ENCODE measurements at places on chromosomes 16 and 17.

DNA sequence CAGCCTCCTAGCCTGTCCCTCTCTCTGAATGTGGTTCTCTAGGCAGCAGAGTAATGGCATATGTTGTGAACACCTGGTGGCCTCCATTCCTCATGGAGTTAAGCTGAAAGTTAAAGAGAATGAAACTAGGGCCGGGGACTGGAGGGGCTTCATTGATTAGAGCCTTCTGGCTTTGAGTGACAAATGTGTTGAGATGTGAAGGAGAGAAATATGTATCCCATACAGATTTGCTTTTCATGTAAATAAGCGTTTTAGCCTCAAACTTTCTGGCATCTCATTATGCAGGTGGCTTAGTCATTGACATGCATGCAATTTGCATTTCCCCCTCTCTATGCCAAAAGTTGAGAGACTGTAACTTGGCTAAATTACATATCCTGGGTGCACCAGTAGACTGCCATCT lies 537.7 kb upstream of the EEF2KMT start:
- no peaks in the 10 kb centered on the region for H3K36me3 ChIP-seq
- H3K4me1 ChIP-seq = no peaks in the 10 kb centered on the region
- H3K4me3 ChIP-seq = no peak overlapping the region

DNA sequence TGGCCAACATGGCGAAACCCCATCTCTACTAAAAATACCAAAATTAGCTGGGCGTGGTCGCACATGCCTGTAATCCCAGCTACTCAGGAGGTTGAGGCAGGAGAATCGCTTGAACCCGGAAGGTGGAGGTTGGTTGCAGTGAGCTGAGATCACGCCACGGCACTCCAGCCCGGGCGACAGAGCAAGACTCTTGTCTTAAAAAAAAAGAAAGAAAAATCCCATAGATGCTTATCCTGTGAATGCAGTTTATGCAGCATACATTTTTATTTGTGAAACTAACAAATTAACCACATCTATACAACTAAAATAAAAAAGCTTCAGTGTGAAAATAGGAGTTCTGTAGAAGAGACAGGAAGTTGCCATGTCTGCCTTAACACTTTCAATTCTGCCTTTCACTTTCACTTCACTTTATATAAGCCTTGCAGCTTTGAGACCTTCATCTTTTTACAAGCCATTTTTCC lies 7.1 kb downstream of the IGSF6 start:
- no peaks in the 10 kb centered on the region for H3K4me1 ChIP-seq
- peak; percentile 40 for DNase-seq
- no peaks in the 10 kb centered on the region for H3K27me3 ChIP-seq
- H3K36me3 ChIP-seq = no peaks in the 10 kb centered on the region
- peak overlapping the region; percentile 80 for H3K27ac ChIP-seq
- peak overlapping the region; percentile 10 for H3K4me3 ChIP-seq

DNA sequence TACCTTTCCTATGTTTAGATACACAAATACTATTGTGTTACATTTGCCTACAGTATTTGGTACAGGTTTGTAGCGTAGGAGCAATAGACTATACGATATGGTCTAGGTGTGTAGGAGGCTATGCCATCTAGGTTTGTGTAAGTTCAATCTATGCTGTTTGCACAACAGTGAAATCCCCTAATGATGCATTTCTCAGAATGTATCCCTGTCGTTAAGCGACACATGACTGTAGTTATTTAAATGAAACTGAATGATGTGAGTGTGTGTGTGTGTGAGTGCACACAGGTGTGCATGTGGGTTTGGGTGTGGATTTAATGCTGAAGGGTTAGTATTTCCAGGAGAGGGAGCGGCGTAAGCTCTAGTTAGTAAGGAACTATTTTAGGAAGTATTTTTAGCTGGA lies 34.6 kb upstream of the SMIM36 start:
- no peaks in the 10 kb centered on the region for H3K36me3 ChIP-seq
- no peak overlapping the region for H3K27ac ChIP-seq
- H3K4me1 ChIP-seq = no peaks in the 10 kb centered on the region

DNA sequence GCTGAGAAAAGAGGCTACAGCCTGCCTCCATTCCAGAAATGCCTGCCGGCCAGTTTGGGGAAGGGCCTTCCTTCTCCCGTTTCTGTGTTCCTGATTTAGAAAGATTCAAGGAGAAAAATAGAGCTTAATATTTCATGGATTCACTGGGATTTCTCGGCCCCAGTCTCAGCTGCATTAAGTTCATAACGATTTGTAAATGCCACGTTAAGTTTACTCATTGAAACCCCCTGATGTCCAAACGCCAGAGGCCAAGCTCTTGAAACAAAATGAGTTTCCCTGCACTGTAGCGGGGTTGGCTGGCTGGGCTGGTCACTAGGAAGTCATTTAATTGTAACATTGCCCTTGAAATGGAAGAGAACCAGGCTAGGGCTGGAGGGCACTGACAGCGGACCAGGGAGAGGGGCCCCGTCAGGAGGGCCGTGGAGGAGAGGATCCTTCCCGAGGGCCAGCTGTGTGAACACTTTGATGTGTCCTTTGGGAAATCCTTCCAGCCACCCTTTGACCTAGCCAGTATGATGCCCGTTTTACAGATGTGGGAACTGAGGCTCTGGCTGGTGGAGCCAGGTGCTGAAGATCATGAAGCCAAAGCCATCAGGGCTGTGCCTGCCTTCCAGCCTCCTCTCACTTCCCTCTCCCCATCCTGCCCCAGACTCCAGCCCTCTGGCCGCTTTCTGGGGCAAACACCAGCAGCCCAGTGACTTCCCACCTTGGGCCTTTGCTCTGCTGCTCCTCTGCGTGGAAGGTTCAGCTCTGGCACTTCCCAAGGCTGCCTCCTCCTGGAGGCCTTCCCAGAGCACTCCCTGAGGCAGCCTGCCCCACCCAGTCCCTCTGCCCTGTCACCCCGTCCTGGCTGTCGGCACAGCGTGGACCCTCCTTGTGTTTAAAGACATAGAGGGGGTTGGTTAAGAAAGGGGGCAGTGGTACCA lies 220.6 kb downstream of the KATNIP start:
- H3K4me1 ChIP-seq = no peaks in the 10 kb centered on the region
- H3K27me3 ChIP-seq = no peaks in the 10 kb centered on the region
- H3K4me3 ChIP-seq = no peak overlapping the region

DNA sequence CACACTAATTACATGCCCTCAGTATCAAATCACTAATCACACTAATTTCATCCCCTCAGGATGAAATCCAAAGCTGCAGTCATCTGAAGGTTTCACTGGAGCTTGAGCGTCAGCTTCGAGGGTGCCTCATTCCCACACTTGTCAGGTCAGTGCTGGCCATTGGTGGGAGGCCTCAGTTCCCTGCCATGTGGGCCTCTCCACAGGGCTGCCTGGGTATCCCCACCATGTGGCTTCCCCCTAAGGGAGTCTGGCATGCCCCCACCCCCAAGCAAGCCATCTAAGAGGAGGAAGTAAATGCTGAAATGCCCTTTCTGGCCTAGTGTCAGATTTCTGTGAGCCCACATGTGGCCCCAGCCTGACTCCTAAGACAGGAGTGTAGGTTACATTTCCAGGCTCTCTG lies 78.6 kb upstream of the CDH5 start:
- H3K36me3 ChIP-seq = no peaks in the 10 kb centered on the region
- no peaks in the 10 kb centered on the region for H3K27me3 ChIP-seq
- no peak overlapping the region for H3K27ac ChIP-seq
- H3K4me3 ChIP-seq = no peak overlapping the region
- H3K4me1 ChIP-seq = no peaks in the 10 kb centered on the region
- DNase-seq = peak; percentile 35

GRCh38 chr17:48113201-48113676 lies 5.7 kb downstream of the SNX11 start:
- H3K36me3 ChIP-seq = no peaks in the 10 kb centered on the region
- H3K27me3 ChIP-seq = no peaks in the 10 kb centered on the region
- DNase-seq = peak; percentile 66
- no peak overlapping the region for H3K27ac ChIP-seq
- peaks cover 6% of the 10 kb centered on the region for H3K4me1 ChIP-seq

- H3K27ac ChIP-seq = peak overlapping the region; percentile 40
- no peaks in the 10 kb centered on the region for H3K4me1 ChIP-seq
- no peaks in the 10 kb centered on the region for H3K27me3 ChIP-seq
Measured at GRCh38 chr17:72525225-72526015, 404.6 kb downstream of the SOX9 start.

GRCh38 chr16:84839054-84839453 lies 19.3 kb downstream of the CRISPLD2 start:
- no peaks in the 10 kb centered on the region for H3K27me3 ChIP-seq
- H3K4me1 ChIP-seq = no peaks in the 10 kb centered on the region
- no peaks in the 10 kb centered on the region for H3K36me3 ChIP-seq
- H3K4me3 ChIP-seq = no peak overlapping the region

- no peaks in the 10 kb centered on the region for H3K36me3 ChIP-seq
- no peak overlapping the region for H3K4me3 ChIP-seq
- H3K27ac ChIP-seq = no peak overlapping the region
- no peak for DNase-seq
- H3K4me1 ChIP-seq = no peaks in the 10 kb centered on the region
Measured at GRCh38 chr16:3487521-3488410, 7.5 kb downstream of the C16orf90 start.

GRCh38 chr17:82160075-82160474 lies 52.6 kb downstream of the CCDC57 start:
- no peak overlapping the region for H3K4me3 ChIP-seq
- no peak for DNase-seq
- peaks cover 13% of the 10 kb centered on the region for H3K36me3 ChIP-seq

- H3K4me3 ChIP-seq = no peak overlapping the region
- H3K27me3 ChIP-seq = no peaks in the 10 kb centered on the region
- no peak overlapping the region for H3K27ac ChIP-seq
- no peaks in the 10 kb centered on the region for H3K36me3 ChIP-seq
- DNase-seq = no peak
Measured at GRCh38 chr16:53642094-53642493, 61.6 kb downstream of the RPGRIP1L start.

DNA sequence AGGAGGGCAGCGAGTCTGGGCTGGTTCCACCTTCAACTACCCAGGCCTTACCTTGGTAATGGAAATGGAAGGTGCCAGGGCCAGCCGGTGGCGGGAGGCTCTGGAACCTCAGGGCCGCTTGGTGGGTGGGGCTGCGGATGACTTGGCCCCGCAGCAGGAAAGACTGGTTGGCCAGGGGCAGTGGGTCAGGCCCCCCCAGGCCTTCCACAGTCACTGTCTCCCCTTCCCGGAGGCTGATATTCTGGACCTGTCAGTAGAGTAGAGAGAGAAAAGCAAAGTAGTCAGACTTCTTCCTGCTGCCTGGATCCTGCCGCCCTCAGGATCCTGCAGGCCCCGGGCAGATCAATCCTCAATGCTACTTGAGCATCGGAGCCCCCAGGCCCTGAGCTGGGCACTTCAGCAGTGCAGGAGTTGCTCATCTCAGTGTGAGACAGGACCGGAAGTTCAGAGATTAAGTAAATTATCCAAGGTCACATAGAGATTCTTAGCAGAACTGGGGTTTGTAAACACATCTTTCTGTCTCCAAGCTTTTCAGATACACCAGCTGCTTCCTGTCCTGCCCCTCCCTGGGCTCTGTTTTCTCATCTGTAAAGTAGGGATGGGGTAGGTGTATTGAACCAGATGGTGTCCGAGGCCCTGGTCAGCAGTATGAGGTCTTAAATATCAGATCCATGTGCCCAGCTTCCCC lies 18.5 kb upstream of the PHF12 start:
- H3K36me3 ChIP-seq = no peaks in the 10 kb centered on the region
- no peak overlapping the region for H3K4me3 ChIP-seq
- H3K4me1 ChIP-seq = no peaks in the 10 kb centered on the region
- no peak overlapping the region for H3K27ac ChIP-seq
- DNase-seq = no peak

- H3K4me3 ChIP-seq = no peak overlapping the region
- H3K27ac ChIP-seq = no peak overlapping the region
- H3K27me3 ChIP-seq = no peaks in the 10 kb centered on the region
- DNase-seq = no peak
- H3K36me3 ChIP-seq = no peaks in the 10 kb centered on the region
Measured at GRCh38 chr16:23069844-23070243, 79.4 kb downstream of the USP31 start.

- H3K27ac ChIP-seq = no peak overlapping the region
- no peaks in the 10 kb centered on the region for H3K27me3 ChIP-seq
- no peak overlapping the region for H3K4me3 ChIP-seq
- DNase-seq = no peak
- H3K36me3 ChIP-seq = no peaks in the 10 kb centered on the region
Measured at GRCh38 chr16:84207879-84208278, 16.9 kb downstream of the ADAD2 start.
